ENCODE measurements at places on chromosomes 6 and 20. TPM values are rescaled to one million over a fixed set of nuclear protein-coding genes. Genes with fewer than 3 reads are reported as not detected.

GRCh38 chr20:8066662-8067061 is 47.1 kb upstream of the TMX4 start:
- peaks cover 1% of the 10 kb centered on the region for H3K4me1 ChIP-seq
- no peak for DNase-seq
- no peaks in the 10 kb centered on the region for H3K27me3 ChIP-seq
- no peak overlapping the region for H3K27ac ChIP-seq

DNA sequence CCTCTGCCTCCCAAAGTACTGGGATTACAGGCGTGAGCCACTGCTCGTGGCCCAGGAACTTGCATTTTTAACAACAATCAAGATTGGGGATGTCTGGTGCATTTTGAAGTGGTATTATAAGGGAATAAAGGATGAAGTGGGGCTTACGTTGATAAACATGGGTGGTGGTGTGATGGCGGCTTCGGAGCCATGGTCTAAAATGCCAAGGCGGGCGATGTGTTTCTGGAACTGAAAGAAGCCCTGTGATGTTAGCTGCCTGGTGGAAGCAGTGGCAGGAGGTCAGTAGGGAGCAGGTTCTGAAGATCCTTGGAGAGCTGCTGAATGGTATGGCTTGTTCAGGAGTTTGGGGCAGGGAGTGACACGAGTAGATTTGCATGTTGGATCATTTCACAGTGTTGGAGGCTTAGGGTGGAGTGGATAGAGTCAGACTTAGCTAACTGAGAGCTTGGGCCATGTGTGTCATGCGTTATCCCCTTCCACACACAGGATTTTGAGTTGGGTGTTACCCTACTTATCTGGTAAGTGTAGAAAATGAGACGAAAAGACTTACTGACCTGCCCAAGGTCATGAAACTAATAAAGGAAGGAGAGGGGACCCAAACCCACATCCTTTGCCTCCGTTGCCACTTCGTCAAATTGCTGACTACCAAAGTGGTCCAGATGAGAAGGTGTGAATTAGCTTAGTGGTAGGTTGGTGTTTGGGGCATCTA is 1.5 kb downstream of the NELFCD start:
- peaks cover 9% of the 10 kb centered on the region for H3K36me3 ChIP-seq
- peak overlapping the region; percentile 87 for H3K4me3 ChIP-seq

- H3K36me3 ChIP-seq = no peaks in the 10 kb centered on the region
- H3K27me3 ChIP-seq = no peaks in the 10 kb centered on the region
- no peak overlapping the region for H3K27ac ChIP-seq
- no peaks in the 10 kb centered on the region for H3K4me1 ChIP-seq
- no peak overlapping the region for H3K4me3 ChIP-seq
- DNase-seq = no peak
These were observed 83.9 kb upstream of the SIRPG start for GRCh38 chr20:1741309-1742048.

DNA sequence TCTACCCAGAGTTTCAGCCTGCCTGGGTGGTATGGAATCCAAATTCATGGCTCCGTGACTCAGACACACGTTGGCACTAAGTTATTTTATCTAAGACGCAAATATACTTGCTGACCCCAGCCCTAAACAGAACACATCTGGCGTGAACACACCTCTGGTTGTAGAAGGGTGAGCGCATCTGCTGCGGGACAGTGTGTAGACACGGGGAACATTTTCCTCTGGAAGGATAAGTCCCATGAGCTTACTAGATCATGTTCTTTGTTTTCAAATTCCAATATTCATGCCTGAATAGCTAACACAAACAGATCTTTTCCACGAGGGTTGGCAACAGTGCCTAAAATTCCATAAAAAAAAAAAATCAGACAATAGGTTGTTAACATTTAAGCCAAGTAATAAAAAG is 87.8 kb downstream of the TMEM170B start:
- no peak overlapping the region for H3K27ac ChIP-seq
- H3K4me3 ChIP-seq = no peak overlapping the region
- no peaks in the 10 kb centered on the region for H3K27me3 ChIP-seq
- H3K36me3 ChIP-seq = no peaks in the 10 kb centered on the region

- peaks cover 7% of the 10 kb centered on the region for H3K4me1 ChIP-seq
- no peak overlapping the region for H3K27ac ChIP-seq
- no peaks in the 10 kb centered on the region for H3K36me3 ChIP-seq
- DNase-seq = no peak
- peaks cover 3% of the 10 kb centered on the region for H3K27me3 ChIP-seq
These were observed 101.4 kb upstream of the CEP85L start for GRCh38 chr6:118752803-118753202.

DNA sequence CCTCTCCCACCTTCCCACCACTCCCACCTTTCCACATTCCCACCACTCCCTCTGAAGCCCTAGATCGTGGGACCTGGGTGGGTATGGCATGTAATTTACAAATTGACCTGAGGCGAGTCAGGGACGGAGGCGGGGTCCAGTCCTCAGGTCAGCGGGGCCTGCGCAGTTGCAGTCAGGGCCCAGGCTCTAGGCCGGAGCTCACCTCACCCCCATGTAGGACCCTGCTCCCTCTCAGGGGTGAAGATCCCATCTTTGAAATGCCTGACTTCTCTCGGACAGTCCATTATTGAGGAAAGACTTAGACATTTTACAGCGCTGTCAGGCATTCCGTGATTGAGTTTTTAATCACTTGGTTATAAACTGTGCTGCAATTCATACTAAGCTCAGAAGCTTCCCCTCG is 10.5 kb downstream of the THBS2 start:
- DNase-seq = no peak
- H3K27ac ChIP-seq = peak overlapping the region; percentile 78
- H3K36me3 ChIP-seq = no peaks in the 10 kb centered on the region

DNA sequence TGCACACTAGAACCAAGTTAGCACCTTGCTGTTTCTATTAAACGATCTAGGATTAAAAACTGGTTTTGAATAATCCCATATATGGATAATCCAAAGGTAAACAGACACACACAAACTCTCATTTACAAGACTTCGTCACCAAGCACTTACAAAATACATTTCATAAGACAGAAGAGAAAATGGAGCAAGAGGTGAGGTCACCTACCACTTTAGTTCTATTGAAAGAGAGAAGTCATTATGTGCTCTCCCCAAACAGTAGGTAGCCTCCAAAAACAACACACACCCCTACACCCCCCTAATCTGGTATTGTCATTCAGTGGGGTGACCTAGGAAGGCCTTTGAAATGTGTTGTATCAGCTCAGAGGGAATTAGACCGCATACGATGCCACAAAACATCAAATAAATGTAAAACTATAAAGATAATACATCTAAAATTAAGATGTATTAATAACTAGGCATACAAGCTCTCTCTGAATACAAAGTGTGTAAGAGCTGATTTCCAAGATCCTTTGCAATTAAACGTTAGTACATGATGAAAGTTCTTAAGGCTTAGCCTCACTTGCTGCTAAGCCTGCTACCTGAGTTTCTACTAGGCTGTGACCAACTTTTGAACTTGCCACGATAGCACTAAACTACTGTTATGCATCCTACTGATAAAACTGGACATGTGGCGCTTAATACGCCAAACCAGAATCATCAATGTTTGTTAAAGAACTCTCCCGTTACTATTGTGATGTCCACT is 1.6 kb downstream of the SRPK1 start:
- peak overlapping the region; percentile 98 for H3K27ac ChIP-seq
- DNase-seq = no peak
- H3K4me3 ChIP-seq = peak overlapping the region; percentile 98
- peaks cover 32% of the 10 kb centered on the region for H3K4me1 ChIP-seq

DNA sequence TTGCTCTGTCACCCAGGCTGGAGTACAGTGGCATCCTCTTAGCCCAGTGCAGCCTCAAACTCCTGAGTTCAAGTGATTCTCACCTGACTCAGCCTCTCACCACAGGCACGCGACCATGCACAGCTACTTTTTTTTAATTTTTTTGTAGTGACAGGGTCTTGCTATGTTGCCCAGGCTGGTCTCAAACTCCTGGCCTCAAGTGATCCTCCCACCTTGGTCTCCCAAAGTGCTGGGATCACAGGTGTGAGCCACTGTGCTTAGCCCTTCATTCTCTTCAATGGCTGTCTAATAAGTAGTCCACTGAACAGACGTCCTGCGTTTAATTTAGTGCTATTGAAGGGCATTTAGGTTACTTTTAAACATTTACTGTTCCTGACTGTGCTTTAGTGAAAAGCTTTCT is 27.3 kb downstream of the KDM1B start:
- no peak for DNase-seq
- H3K4me1 ChIP-seq = no peaks in the 10 kb centered on the region
- no peaks in the 10 kb centered on the region for H3K27me3 ChIP-seq
- no peak overlapping the region for H3K27ac ChIP-seq

DNA sequence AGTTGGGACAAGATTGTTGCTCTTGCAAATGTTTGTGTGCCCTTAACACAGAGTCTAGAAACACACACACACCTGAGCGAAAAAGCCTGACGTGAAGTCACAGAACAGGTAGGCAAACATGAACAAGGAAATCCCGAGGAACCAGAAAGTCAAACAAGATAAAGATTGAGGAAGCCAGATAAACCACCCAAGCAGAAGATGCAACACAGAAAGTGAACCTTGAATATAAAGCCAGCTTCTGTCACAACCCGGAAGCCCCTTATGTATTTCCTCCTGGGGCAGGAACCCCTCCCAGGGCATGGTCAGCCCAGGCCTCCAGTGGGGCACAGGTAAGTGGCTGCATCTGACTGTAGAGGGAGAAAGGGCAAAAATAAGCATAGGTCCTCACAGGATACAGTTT is 158.2 kb upstream of the SUPT3H start:
- no peak for DNase-seq
- peak overlapping the region; percentile 7 for H3K27ac ChIP-seq
- H3K36me3 ChIP-seq = no peaks in the 10 kb centered on the region
- peaks cover 13% of the 10 kb centered on the region for H3K4me1 ChIP-seq
- H3K27me3 ChIP-seq = no peaks in the 10 kb centered on the region

DNA sequence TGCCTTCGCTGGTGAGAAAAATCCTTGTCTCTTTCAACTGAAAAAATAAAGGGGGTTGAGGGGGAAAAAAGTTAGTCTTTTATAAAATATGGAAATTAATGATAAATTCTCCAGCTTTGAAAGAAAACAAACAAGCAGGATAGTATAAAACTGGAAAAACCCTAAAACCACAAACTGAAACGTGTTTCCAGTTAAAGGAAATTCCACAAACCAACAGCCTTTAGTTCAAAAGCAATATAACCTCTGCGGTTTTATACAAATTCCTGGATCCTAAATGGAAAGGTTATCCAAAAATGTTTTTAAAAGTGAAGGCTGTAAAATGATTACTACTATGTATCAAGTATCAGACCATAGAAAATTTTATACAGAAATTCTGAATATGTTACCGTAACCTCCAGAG is 55.6 kb downstream of the BMP5 start:
- no peak for DNase-seq
- peaks cover 8% of the 10 kb centered on the region for H3K27me3 ChIP-seq
- no peak overlapping the region for H3K27ac ChIP-seq

- no peak overlapping the region for H3K4me3 ChIP-seq
- H3K36me3 ChIP-seq = no peaks in the 10 kb centered on the region
- no peak for DNase-seq
- no peaks in the 10 kb centered on the region for H3K4me1 ChIP-seq
- no peaks in the 10 kb centered on the region for H3K27me3 ChIP-seq
These were observed 391.1 kb downstream of the BTBD9 start for GRCh38 chr6:38248500-38249234.

DNA sequence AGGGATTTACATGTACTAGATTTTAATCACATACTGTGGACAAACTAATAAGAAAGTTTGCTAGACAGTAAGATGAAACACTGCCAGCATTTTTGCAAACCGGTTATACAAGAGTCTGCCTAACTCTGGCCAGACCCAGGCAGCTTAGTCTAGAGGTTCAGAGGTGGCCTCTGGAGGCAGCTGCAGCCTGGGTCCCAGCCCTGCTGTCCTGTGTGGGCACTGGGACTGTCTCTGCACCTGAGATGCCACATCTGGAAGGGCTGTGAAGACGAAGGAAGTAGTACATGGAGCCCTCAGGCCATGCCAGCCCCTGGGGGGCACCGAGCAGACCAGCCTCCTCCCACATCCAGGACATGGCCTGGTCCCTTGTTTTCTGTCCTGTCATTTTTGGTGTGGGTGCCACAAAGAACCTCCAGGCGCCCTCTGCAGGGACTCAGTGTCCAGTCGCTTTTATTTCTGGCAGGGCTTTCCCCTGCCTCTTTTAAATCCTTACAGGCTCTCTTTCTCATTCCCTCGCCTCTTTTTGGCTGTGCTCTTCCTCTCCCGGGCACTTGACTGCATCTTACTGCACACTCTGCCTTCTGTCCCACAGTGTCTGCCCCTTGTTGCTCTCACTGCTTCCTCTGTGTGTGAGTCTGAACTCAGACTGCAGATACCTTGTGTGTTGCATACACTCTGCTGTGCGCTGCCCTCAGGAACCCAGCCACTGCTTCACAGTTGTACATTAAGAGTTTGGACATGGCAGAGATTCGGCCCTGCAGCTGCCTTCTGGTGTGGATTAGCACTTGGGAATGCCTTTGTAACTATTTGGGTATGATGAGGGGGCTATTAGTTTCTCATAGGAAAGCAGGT is 216.7 kb downstream of the ZDHHC14 start:
- no peaks in the 10 kb centered on the region for H3K4me1 ChIP-seq
- H3K27me3 ChIP-seq = peaks cover 4% of the 10 kb centered on the region
- no peak overlapping the region for H3K27ac ChIP-seq
- DNase-seq = no peak

GRCh38 chr6:161141173-161141572 is 132.7 kb downstream of the AGPAT4 start:
- no peaks in the 10 kb centered on the region for H3K4me1 ChIP-seq
- no peak overlapping the region for H3K4me3 ChIP-seq
- no peaks in the 10 kb centered on the region for H3K27me3 ChIP-seq
- DNase-seq = no peak
- peaks cover 16% of the 10 kb centered on the region for H3K36me3 ChIP-seq

GRCh38 chr20:58891086-58891717 is 38.7 kb downstream of the GNAS start:
- H3K27ac ChIP-seq = peak overlapping the region; percentile 89
- no peaks in the 10 kb centered on the region for H3K27me3 ChIP-seq

- peaks cover 4% of the 10 kb centered on the region for H3K36me3 ChIP-seq
- no peak overlapping the region for H3K4me3 ChIP-seq
- DNase-seq = no peak
- peaks cover 29% of the 10 kb centered on the region for H3K27me3 ChIP-seq
- peak overlapping the region; percentile 56 for H3K27ac ChIP-seq
These were observed 6.0 kb upstream of the PTPRA start for GRCh38 chr20:2867081-2867864.

GRCh38 chr6:110358553-110359160 is 508 bp upstream of the METTL24 start:
- no peak for DNase-seq
- peak overlapping the region; percentile 56 for H3K4me3 ChIP-seq
- H3K27ac ChIP-seq = peak overlapping the region; percentile 78
- H3K27me3 ChIP-seq = no peaks in the 10 kb centered on the region
- peaks cover 1% of the 10 kb centered on the region for H3K36me3 ChIP-seq
- peaks cover 63% of the 10 kb centered on the region for H3K4me1 ChIP-seq

Gene OR11A1
- total RNA-seq = not detected

Gene SLC32A1
- not detected for total RNA-seq

Gene FRK
- 8.6 TPM for total RNA-seq

Gene SOX18
- not detected for total RNA-seq

Gene ADGRF1
- 0.12 TPM for total RNA-seq

Gene DUSP15
- total RNA-seq = 13.2 TPM

Gene VSX1
- not detected for total RNA-seq

Measured in progenitor cell of endocrine pancreas (in vitro differentiated cells).